Liver (tissue), 10 donors: ENCODE measurements at places on chromosomes 13 and 19. TPM values are rescaled to one million over a fixed set of nuclear protein-coding genes. Genes with fewer than 3 reads are reported as not detected.

NTN5 gene
- 0.08 TPM for total RNA-seq

NUP62 gene
- total RNA-seq, result 19.8 TPM

DNA sequence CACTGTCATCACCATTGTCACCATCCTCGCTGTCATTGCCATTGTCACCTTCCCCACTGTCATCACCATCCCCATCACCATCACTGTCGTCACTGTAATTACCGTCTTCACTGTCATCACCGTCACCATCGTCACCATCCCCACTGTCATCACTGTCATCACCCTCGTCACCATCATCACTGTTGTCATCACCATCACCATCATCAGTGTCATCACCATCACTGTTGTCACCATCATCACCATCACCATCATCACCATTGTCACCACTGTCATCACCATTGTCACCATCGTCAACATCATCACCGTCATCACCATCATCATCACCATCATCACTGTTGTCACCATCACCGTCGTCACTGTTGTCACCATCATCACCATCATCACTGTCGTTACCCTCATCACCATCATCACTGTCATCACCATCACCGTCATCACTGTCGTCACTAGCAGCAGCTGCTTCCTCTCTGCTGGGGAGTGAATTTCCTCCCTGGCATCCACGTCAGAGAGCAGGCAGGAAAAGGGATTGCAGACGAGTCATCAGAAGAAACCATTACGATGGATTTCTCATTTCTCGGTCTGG lies 27.3 kb downstream of the TMEM255B start:
- no peak for DNase-seq

- DNase-seq, result no peak
Measured at GRCh38 chr13:112859128-112859816, 109.7 kb upstream of the MCF2L start.

DNA sequence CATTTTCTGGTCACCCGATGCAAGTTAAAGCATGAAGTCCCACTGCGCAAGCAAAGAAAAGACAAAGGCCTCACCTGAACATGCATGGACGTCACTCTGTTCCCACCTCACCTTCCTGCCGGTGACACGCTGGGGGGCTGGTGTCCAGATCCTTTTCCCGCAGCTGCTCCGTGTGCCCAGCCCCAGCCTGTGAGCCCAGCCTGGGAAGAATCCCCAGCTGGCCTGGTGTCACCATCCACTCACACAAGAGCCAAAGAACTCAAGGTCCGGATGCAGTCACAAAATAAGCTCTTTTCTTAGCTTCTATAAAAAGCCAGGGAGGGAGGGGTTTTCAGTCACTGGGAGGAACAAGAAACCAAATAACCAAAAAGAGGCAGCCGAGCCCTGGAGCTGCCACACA lies 249.9 kb downstream of the COL4A1 start:
- DNase-seq, result no peak

- DNase-seq, result no peak
Measured at GRCh38 chr13:38941353-38941945, 49.2 kb downstream of the STOML3 start.

GRCh38 chr19:7691497-7691896 lies 10.4 kb downstream of the FCER2 start:
- no peak for DNase-seq

DNA sequence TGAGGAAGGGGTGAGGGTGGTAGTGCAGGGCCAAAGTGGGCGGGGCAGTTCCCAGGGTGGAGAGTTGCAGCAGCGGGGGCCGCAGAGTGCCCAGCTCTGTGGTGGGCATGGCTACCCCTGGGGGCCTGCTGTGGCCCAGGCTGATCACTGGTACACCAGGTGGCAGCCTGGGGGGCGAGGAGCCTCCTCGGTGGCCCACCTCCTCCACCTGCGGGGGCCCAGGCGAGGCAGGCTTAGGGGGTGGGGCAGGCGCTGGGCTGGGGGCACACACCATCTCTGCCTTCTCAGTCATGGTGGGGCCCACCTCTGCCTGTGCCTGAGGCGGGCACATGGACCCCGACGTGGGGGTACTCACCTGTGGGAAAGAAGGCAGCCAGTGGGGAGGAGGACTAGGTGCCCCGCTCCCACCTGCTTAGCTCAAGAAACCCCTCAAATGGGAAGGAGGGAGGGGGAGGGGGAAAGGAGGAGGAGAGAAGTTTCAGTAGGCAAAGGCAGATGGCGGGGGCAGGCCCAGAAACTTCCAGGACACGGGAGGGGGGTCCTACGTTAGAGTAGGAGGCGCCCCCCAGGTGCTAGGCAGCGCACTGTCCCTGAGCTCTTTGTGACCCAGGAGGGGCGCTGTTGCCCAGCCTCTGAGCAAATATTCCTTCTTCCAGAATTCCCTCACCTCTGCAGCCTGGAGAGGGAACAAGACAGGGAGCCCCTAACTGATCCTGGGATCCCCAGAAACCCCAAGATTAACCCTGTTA lies 1.6 kb downstream of the LYL1 start:
- DNase-seq, result no peak

DNA sequence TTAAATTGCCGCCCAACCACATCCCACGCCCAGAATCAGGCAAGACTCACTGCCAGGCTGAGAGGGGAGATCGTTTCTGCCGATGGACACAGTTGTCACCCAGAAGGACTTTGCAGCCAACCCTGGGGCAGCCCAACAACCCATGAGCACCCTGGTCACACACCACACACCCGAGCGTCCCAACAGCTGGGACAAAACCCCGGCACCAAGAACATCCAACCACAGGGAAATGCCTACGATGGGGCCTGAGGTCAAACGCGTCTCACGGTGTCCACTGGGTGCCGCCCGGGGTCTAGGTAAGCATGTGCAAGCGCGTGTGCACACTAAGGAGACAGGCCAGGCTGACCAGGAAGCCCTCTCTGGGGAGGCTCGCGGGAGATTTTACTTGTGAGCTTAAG lies 13.0 kb downstream of the LMNB2 start:
- no peak for DNase-seq
